Mammary epithelial cell (primary cell): ENCODE measurements at places on chromosomes 6 and 20.

DNA sequence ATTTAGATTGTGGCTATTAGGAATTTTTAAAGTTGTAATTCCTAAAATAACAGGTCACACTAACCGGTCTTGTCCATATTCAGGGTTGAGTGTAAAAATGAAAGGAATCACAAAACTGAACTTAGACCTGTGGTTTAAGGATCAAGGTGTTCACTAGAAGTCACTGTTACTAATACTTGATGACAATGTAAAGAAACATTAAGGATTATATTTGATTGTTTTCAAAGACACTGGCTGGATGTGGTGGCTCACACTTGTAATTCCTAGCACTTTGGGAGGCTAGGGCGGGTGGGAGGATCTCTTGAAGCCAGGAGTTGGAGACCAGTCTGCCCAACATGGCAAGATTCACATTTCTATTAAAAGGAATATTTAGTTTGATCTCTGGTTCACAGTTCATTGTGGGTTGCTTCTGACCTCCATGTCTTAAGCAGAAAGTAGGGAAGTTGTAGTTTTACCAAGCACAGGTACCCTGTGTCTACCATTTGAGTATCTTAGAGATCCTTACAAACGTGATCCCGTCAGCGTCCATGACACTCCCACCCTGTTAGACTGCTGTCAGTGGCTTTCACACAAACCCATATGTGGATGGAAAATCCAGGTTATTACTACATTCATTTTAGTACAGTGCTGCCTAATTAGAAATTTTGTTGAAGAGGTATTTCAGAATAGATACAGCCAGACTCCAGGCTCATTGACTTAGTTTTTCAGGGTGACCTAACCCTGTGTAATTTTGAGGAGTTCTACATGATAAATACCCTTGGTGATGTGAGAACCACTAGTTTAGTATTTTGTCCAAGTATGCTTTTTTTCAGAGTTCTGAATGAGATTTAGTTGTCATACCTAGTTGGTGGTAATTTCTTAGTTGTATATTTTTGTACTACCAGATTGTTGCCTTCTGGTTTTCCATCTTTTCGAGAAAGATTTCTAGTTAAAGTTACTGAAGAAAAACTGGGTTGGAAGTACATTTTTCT is 10.2 kb downstream of the SRSF3 start:
- DNase-seq, result no peak

GRCh38 chr6:40485300-40485699 is 101.9 kb downstream of the LRFN2 start:
- DNase-seq, result no peak

GRCh38 chr6:87663434-87663833 is 38.6 kb downstream of the AKIRIN2 start:
- no peak for DNase-seq

- DNase-seq, result no peak
These were observed 178.2 kb downstream of the SYNE1 start for GRCh38 chr6:152458648-152459644.

- DNase-seq, result no peak
These were observed 118.2 kb downstream of the BACH2 start for GRCh38 chr6:90178384-90178855.

DNA sequence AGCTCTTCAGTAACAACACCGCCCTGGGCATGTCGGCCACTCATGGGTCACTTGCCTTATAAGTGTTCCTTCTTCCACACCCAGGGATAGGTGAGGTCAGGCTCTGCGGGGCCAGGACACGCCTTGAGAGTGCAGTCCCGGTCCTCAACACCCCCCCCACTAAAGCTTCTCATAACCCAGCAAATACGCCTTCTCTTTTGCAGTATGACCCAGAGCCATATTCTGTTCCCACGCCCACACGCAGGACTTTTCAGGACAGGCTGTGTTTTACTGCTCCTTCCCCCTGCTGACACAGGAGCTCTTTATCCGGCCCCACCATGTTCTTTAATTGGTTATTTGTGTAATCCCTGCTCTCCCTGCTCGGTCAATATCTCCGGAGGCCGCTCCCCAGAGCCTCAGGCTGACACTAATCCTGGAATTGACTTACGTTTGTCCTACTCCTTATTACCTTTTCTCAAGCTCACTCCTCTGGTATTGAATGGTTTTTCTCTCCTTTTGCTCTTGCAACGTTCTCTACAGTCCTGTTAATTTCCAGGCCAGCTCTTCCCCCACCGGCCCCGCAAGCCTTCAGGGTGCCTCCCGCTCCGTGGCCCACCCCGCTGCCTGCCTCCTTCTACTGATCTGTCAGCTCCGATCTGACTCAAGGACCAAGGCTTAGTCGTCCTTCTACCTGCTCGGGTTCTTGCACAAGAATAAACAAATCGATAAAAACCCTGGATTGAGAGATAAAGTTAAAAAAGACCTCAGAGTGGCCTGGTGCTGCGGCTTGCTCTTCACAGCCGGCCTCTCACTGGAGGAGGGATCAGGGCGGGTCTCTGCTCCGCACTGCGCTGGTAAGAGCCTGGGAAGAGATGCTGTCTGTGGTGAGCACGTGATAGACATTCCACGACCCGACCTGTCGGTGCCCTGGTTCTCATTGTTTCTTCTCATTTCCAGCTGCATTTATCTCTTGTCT is 357.5 kb downstream of the ZFAND3 start:
- no peak for DNase-seq
